CD8-positive, alpha-beta T cell (primary cell): ENCODE measurements at places on chromosomes 16 and 17.

DNA sequence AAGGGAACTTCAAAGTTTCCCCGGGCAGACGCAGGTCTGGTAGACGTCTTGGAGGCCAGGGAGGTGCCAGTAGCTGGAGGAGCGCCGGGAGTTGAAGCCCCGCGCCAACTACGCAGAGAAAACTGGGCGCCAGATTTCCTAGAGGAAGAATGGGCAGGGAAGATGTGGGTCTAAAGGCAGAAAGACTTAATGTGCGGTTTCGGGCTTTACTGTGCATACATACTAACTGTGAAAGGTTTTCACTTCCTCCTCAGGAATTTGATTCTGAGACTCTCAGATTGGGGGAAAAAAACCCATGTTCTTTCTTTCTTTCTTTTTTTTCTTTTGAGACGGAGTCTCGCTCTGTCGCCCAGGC, 331 bp upstream of the ZNF287 start:
- DNase-seq = no peak

- no peak for DNase-seq
These were observed 66.5 kb upstream of the IRX3 start for GRCh38 chr16:54353097-54353496.

DNA sequence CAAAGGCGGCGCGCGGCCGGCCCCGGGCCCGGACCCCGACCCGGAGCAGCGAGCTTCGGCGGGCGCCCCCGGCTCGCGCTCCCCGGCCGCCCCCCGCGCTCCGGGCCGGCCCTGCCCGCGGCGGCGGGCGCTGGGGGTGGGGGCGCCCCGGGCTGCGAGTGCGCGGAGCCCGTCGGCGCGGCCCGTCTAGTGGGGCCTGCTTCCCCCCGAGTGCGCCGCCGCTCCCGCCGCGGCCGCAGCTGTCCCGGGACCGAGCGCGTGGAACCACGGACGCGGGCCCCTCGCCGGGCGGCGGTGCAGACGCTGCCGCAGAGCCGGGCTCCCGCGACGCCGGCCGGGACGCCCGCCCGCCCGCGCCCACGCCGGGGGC, 308 bp downstream of the ADCY9 start:
- DNase-seq = no peak

- DNase-seq = peak; percentile 40
These were observed 42.6 kb downstream of the CPNE2 start for GRCh38 chr16:57134982-57135381.

GRCh38 chr17:68353111-68353521, 61.8 kb downstream of the ARSG start:
- no peak for DNase-seq

- peak; percentile 31 for DNase-seq
These were observed 28.0 kb downstream of the ZCCHC14 start for GRCh38 chr16:87464691-87465300.

DNA sequence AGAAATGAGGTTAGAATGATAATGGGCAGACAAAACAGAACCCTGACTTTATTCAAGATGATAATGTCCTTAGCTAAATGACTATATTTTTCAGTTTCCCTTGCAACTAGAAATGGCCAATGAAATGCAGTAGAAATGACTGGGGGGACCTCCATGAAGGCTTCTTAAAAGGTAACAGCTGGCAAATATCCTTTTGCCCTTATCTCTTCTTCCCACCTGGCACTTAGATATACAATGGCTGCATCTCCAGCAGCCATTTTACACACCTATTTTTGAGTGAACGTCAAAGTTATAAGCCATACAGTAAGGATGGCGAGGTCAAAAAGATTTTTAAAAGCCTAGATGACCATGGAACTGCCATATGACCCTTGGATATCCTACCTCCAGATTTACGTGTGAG, 39.9 kb downstream of the USP32 start:
- no peak for DNase-seq

DNA sequence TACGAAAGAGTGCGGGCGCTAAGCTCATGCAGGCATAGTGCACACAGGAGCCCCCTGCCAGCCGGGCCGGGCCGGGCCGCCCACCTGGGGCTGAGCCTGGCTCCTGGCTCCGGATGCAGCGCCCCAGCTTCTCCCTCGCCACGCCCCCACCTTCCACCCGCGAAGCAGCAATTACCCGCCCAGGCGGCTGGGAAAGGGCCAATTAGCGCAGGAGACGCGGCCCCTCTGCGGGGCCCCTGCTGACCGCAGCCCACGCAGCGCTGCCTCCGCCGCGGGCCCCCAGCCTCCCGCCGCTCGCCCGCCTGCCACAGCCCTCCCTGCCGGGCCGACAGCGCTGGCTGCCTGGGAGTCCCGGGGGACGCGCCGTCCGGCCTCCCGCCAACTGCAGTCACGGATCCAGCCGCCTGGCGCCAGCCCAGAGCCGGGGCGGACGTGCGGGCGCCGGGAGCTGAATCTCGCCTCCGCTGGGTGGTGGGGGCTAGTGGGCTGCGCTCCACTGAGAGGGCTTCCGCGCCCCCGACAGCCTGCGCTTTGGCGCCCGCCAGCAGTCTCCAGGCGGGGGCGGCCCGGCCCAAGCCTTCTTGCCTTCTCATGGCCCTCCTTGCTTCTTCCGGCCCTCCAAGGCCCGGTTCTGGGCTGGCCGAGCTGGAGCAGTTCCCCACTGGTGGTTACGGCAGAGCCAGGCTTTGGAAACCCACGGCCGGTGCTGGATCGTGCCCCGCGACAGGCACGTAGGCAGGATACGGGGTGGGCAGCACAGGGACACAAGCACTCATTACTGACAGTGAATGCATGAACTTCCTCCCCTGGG, 14.9 kb upstream of the CBFB start:
- DNase-seq = peak; percentile 71

DNA sequence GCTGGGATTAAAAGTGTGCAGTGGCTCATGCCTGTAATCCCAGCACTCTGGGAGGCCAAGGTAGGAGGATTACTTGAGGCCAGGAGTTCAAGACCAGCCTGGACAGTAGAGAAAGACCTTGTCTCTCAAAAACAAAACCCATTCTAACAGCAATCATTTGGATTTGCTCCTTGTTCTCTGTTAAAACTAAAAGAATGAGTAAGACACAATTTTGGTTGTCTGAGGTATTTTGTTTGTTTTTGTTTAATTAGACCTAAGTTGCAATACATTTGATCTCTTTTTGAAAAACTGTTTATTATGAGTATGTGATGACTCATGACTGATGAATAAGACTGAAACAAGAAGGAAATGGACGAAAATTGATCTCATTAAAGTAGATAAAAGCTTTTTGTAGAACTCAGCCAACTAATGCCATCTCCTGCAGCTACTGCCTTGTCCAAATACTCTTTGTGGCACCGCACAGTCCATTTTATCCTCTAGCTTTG, 29.0 kb downstream of the GLG1 start:
- no peak for DNase-seq

DNA sequence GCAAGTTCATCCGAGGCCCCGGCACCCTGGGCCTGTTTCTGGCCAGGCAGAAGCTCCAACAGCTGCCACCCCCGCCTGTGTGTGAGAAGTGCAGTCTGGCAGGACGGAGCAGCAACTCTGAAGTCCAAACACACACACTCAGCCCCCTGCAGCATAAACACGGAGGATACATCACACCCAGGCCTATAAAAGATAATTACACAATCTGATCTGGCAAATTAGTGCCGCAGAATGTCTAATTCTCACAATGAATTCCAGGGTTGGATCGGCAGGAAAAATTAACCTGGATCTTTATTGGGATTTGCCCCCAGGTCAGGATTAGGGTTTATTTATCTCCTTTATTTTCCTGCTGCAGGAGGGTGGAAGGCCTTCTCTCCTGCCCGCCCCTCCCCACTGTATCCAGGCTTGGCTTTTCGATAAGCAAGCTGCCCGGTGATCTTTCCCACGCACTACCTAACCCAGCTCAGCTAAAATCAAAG, 311.4 kb downstream of the SOX9 start:
- no peak for DNase-seq

DNA sequence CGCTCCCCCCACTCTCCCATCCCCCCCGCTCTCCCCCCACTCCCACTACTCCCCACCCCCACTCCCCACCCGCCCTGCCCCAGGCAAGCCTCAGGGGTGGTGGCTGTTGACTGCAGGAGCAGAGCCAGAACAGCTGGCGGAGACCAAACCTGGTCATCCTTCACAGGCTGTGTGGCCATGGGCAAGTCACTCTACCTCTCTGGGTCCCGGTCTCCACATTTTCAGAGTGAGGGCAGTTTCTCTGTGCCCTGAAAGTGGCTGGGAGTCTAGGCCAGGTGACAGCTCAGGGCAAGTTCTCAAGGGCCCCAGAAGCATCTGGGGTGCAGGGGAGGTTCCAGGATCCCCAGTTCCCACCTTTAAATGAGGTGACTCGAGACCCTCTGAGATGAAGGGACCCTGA, 15.1 kb upstream of the BAHCC1 start:
- no peak for DNase-seq

- DNase-seq = no peak
These were observed 548.5 kb upstream of the SOX9 start for GRCh38 chr17:71572343-71572742.
